Gastrocnemius medialis (tissue), 4 donors: ENCODE measurements at places on chromosomes 5 and 9. TPM values are rescaled to one million over a fixed set of nuclear protein-coding genes. Genes with fewer than 3 reads are reported as not detected.

GRCh38 chr9:109509611-109510010 lies 11.5 kb upstream of the PTPN3 start:
- DNase-seq = no peak

DNA sequence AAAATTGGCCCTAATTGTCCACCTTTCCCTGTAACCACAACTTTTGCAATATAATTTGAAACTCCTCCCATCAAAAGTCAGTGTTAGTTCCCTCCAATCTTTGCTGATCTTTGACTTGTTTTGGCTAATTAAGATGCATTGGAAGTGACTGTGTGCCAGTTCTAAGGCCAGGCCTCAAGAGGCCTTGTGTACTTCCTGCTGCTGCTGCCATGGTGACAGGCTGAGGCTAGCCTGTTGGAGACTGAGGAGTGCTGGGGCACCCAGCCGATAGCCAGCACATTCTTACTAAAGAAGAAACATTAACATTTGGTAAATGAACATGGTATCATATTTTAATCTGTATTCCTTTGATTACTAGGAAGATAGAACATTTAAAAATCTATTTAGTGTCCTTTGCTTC lies 86.5 kb downstream of the SREK1 start:
- no peak for DNase-seq

The DIRAS2 gene
- not detected for total RNA-seq

The FAM170A gene
- total RNA-seq = not detected

The SLC6A7 gene
- not detected for total RNA-seq

GRCh38 chr9:124481115-124481514 lies 26.1 kb downstream of the NR5A1 start:
- no peak for DNase-seq

DNA sequence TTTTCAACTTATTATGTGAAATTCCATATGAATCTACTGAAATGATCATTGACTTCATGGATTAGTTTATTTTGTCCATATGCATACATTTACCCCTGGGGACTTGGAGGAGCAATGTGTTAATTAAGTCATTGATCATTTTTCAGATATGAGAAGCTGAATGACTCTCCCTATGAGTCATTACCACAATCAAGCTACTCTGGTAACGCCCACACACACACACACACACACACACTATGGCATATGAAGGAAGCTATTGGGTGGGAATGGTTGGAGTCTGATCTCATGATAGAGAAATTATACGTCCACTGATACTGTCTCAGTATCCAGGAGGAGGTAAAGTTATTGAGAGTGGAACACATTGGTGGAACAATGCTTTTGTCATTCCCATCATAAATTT lies 528.9 kb downstream of the AGTPBP1 start:
- no peak for DNase-seq
